Cardiac ventricle fibroblast (primary cell): ENCODE measurements at places on chromosomes 4 and X. TPM values are rescaled to one million over a fixed set of nuclear protein-coding genes. Genes with fewer than 3 reads are reported as not detected.

ARMCX2 gene
- 74.2 and 76.6 TPM in 2 replicates for total RNA-seq

ATP8A1 gene
- total RNA-seq, result 1.4 and 2.1 TPM in 2 replicates

FGG gene
- not detected in 2 replicates for total RNA-seq

HAUS7 gene
- total RNA-seq, result 15.6 and 16.8 TPM in 2 replicates

TMSB15C gene
- 0.73 and 2.2 TPM in 2 replicates for total RNA-seq

TRAM1L1 gene
- total RNA-seq, result 0.12 and 1.3 TPM in 2 replicates

HMX1 gene
- total RNA-seq, result not detected in 2 replicates

PAGE1 gene
- not detected in 2 replicates for total RNA-seq

FGB gene
- not detected in 2 replicates for total RNA-seq

FAM149A gene
- 8.2 and 9.7 TPM in 2 replicates for total RNA-seq

AMBN gene
- total RNA-seq, result not detected in 2 replicates

SORBS2 gene
- total RNA-seq, result 1.2 and 1.9 TPM in 2 replicates

FAM53A gene
- 2.9 and 6.1 TPM in 2 replicates for total RNA-seq

HSD17B13 gene
- total RNA-seq, result not detected in 2 replicates

TMSB15B gene
- 1.1 and 1.2 TPM in 2 replicates for total RNA-seq

FMR1NB gene
- total RNA-seq, result not detected in 2 replicates

SLC9B1 gene
- total RNA-seq, result 0.25 and 0.34 TPM in 2 replicates

CCSER1 gene
- total RNA-seq, result not detected in 2 replicates

FAM184B gene
- not detected in 2 replicates for total RNA-seq

MAGEA11 gene
- not detected in 2 replicates for total RNA-seq

NXF2B gene
- total RNA-seq, result not detected in 2 replicates

FAAH2 gene
- 1.6 TPM in 1 of 2 replicates, not detected in the other for total RNA-seq

LONRF3 gene
- 0.50 and 1.8 TPM in 2 replicates for total RNA-seq

SLC26A1 gene
- total RNA-seq, result 0.15 TPM in 1 of 2 replicates, not detected in the other

STBD1 gene
- total RNA-seq, result 2.4 and 7.1 TPM in 2 replicates

TSPAN7 gene
- 0.49 TPM in 1 of 2 replicates, not detected in the other for total RNA-seq

WDFY3 gene
- total RNA-seq, result 44.4 and 56.8 TPM in 2 replicates

DUX4 gene
- total RNA-seq, result not detected in 2 replicates

TLR8 gene
- not detected in 2 replicates for total RNA-seq

TLR10 gene
- total RNA-seq, result not detected in 2 replicates

CYP2U1 gene
- total RNA-seq, result 8.2 and 9.6 TPM in 2 replicates

UGT2B11 gene
- not detected in 2 replicates for total RNA-seq

MFAP3L gene
- total RNA-seq, result 1.2 and 2.8 TPM in 2 replicates

OPHN1 gene
- 2.9 and 4.1 TPM in 2 replicates for total RNA-seq

RASGEF1B gene
- 1.7 and 2.1 TPM in 2 replicates for total RNA-seq

PLK4 gene
- total RNA-seq, result 1.5 and 6.4 TPM in 2 replicates

SPANXN3 gene
- not detected in 2 replicates for total RNA-seq

IL21 gene
- not detected in 2 replicates for total RNA-seq

CSN3 gene
- not detected in 2 replicates for total RNA-seq

MPP1 gene
- total RNA-seq, result 23.8 and 26.8 TPM in 2 replicates

CCDC110 gene
- total RNA-seq, result 0.81 and 0.98 TPM in 2 replicates

ABCG2 gene
- 0.06 and 1.0 TPM in 2 replicates for total RNA-seq

SSX4B gene
- total RNA-seq, result not detected in 2 replicates

UCP1 gene
- total RNA-seq, result not detected in 2 replicates

RAB9A gene
- total RNA-seq, result 23.6 and 26.5 TPM in 2 replicates

MAPK10 gene
- 38.9 and 43.7 TPM in 2 replicates for total RNA-seq

IL2 gene
- total RNA-seq, result not detected in 2 replicates

HS6ST2 gene
- 0.05 TPM in 1 of 2 replicates, not detected in the other for total RNA-seq
